Pancreas (tissue), 10 donors: ENCODE measurements at places on chromosomes 2 and 18. TPM values are rescaled to one million over a fixed set of nuclear protein-coding genes. Genes with fewer than 3 reads are reported as not detected.

Gene PDE11A
- 1.5 TPM for polyA plus RNA-seq

Gene EIF4E2
- 31.1 TPM for polyA plus RNA-seq

Gene CNGA3
- 1.5 TPM for polyA plus RNA-seq

Gene CRYGC
- not detected for polyA plus RNA-seq

Gene TSPYL6
- polyA plus RNA-seq = not detected

Gene ACTR3
- 27.3 TPM for polyA plus RNA-seq

Gene FAM136A
- 51.0 TPM for polyA plus RNA-seq

Gene LRPPRC
- 9.4 TPM for polyA plus RNA-seq

Gene GCG
- polyA plus RNA-seq = 9,451 TPM

Gene ID2
- 53.1 TPM for polyA plus RNA-seq
